ENCODE measurements at places on chromosomes 6 and 20.

- no peak for DNase-seq
These were observed 724.2 kb downstream of the CD109 start for GRCh38 chr6:74420221-74420620.

DNA sequence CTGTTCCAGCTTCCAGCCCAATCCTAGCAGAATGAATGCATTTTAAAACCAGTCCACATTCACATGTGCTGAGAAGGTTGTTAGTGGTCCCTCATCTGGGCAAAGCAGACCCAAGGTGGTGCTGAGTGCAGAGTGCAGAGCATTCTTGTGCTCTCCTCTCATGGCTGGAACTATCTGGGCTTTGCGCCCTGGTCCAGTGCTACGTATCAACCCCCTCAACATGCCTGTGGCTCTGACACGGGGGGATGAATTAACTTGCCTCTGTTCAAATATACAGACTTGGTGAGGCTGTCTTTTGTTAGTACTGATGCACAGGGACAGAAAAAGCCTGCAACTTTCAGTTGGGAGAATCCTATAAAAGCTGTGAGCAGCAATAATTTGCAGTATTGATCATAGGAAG, 42.5 kb downstream of the PANK2 start:
- DNase-seq: no peak

DNA sequence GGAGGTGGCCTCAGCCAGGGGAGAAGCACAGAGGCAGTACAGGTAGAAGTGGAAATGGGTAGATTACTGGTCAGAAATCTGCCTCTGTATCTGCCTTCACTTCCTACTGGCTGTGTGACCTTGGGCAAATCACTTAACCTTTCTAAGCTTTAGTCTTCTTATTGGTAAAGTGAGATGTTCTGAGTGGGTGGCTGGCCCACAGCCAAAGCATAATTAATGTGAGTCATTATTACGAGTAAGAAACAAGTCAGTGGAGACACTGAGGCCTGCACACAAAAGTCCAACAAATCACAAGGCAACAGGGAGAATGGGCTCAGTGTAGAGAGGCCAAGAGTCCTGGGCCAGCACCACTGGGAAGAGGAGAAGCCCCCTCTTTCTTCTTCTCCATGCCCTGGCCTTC, 39.1 kb downstream of the NRN1 start:
- no peak for DNase-seq

DNA sequence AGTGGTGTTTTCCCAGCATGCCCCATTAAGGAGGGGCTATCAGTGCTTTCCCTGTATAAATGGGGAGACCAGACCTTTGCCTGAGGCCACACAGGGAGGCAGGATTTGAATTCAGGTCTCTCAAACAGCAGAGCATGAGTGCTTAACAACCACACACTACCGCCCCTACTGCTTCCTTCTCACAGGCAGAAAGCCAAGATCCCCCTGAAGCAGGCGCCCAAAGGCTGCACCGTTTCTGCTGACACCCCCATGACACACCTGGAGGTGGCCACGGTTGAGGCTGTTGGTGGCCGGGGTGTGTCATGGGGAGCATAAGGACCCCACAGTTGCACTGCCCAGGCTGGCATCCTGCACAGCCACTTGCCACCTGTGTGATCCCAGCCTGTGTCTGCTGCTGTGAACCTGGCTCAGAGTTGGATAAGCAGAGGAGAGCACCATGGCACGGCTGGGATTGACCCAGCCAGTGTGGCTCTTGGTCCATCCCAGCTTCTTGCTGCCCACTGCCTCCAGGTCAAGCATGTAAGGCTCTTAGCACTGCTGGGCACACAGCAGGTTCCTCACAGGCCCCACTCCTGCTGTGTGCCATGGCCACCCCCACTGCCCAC, 28.3 kb downstream of the PCK1 start:
- DNase-seq: no peak

DNA sequence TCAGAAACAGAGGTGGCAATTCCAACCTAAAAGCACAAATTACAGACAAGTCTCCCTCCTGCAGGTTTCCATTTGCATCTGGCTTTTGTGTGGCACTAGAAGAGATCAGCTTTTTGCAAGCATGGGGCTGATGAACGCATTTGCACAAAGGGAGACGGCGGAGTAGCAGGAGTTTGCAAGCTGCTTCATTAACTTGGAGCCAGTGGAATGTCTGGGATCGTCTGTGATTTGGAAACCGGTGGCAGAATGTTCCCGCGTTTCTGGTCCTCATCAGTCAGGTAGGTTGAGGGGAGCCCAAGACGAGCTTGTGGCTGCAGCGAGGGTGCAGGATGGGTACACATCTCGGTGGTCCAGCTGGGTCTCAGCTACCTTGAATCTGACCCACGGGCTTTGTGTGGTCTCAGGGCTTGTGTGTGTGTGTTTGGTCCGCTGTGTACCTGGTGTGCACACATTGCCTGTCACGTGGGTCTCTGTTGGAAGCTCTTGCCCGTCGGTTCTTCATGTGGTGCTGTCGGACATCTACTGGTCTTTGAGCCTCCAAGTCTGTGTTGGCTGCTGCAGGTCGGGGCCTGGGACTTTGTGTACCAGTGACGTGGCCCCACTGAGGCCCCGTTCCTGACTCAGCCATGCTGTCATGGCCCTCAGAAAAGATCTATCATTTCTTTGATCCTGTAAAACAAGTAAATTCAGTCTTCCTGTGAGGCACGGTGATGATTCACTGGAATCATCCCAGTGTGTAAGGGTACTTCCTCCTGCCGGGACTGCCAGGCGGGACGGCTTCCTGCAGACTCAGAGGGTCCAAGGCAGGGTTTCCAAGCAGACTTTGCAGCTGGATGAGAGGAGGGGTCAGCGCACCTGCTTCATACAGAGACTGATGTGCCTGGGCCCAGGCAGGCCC, 12.4 kb upstream of the MYT1 start:
- DNase-seq: no peak

GRCh38 chr6:35148167-35148741, 7.1 kb upstream of the TCP11 start:
- DNase-seq: no peak

GRCh38 chr6:135314543-135314942, 133.4 kb downstream of the MYB start:
- no peak for DNase-seq

GRCh38 chr6:15698471-15698870, 35.6 kb upstream of the DTNBP1 start:
- DNase-seq: no peak

DNA sequence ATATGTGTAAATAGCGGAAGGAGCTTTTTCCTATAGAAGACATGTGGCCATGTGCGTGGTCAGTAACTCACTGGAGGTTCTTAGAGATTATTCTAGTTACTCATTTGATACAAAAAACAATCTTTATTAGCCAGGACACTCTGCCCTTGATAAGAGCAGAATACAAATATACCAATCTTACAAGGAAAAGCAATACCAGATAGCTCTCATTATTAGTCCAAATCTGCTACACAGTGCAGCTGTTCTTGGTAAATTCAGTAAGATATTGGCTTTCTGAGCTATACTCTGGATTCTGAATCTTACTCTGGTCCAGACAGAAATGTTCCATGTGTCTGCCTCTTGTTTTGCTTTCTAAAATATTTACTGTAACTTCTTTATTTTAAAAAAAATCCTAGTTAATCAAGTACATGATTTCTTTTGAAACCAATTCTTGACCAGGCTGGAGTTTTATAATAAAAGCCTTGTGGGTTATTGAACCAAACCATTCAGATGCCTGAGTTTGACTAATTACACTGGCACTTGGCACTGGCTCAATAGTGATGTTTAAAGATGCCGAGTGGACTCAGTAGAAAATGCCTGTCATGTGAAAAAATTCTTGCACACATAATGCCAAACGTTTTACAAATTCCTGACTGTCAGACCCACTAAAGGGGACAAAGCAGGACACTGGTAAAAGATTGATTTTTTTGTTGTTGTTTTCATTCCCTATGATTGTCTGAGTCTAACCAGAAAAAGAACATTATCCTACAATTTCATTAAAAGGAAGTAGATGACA, 242.8 kb upstream of the TCF21 start:
- peak; percentile 86 for DNase-seq

GRCh38 chr6:113893866-113894265, 36.7 kb downstream of the MARCKS start:
- no peak for DNase-seq
